ELF-1 (cell line): ENCODE measurements at places on chromosomes 1 and 21.

DNA sequence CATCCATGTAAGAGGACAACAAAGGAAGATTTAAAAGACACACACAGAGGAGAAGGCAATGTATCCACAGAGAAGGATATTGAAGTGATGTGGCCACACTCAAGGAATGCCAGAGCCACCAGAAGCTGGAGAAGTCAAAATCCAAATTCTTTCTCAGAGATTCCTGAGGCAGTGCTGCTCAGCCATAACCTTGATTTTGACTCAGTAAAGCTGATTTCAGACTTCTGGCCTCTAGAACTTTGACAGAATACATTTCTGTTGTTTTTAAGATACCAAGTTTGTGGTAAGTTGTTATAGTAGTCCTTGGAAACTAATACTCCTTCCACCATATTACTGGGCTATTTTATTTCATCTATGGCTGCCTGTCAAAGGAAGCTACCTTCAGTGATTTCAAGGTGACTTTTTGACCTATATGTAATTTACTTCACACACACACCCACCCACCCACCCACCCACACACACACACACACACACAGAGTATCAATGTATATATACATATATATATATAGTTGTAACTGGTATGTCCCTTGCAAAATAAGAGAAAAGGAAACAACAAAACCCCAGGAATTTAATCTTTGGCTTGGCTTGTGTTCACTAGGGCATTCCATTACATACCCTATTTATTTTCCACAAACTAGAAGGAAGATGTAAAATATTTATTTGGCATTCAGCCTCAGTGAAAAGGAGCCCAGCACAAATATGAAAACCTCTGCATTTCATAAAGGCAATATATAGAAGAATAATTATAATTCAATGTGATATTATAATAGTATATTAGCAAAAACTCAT, 142.1 kb upstream of the PTGFR start:
- DNase-seq: no peak

DNA sequence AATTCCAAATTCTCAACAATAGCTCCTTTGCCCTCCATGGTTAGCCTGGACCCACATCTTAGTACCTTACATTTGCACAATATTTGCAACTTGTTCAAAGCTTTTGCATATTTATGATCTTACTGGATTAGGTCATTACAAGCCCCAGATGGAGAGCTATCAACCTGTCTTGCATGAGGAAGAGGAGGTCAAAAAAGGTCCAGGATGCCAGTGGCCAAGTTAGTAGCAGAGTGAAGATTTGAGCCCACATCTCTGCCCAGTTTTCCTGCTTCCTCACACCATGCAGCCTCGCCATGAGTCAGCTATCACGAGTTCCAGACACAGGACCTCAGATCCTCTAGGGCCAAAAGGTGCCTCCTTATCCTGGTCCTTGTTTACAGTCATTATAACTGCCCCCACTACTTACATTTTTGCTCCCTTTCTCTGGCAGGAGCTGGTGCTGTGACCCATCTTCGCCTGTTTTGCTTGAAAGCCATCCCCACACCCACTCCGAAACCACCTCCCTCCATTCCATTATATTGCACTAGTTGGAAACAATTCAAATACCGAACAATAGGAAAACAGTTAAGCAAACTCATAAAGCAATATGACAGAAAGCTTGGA, 5.0 kb upstream of the AHCYL1 start:
- no peak for DNase-seq

- DNase-seq: no peak
Measured at GRCh38 chr1:223006917-223007648, 136.0 kb downstream of the TLR5 start.

DNA sequence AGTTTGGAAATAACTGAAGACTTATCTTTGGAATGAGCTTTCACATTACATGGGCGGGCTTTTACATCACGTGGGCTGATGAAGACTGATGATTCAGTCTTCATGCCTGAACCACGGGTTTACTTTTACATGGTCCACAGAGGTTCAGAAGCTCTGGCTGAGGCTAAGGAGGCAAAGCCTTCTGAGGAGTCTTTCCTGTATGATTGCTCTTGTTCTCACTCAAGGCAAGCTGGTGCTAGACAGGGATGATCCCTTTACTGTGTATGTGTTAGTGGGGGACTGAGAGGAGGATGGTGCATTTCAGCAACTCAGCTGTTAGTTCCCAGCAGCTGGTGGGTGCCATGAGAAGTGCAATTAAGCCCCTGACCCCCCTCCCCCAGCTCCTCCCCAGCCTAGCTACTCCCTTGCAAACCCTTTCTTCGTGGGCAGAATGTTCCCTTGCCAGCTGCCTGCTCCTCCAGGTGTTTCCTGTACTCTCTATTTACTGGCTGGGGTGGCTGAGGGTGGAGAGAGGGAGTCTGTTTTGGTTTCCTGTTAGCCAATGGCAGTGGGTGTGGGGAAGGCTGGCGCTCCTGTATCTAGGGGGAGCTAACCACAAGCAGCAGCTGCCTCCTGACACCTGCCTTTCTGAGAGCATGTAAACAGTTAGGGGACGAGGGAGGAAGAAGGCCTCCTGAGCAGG, 15.4 kb downstream of the BTG2 start:
- DNase-seq: peak; percentile 69

- no peak for DNase-seq
Measured at GRCh38 chr1:203135636-203136305, 8.2 kb downstream of the ADORA1 start.

- peak; percentile 66 for DNase-seq
Measured at GRCh38 chr1:31651089-31651420, 6.4 kb upstream of the PEF1 start.

- DNase-seq: no peak
Measured at GRCh38 chr1:88973520-88974137, 18.8 kb downstream of the KYAT3 start.

DNA sequence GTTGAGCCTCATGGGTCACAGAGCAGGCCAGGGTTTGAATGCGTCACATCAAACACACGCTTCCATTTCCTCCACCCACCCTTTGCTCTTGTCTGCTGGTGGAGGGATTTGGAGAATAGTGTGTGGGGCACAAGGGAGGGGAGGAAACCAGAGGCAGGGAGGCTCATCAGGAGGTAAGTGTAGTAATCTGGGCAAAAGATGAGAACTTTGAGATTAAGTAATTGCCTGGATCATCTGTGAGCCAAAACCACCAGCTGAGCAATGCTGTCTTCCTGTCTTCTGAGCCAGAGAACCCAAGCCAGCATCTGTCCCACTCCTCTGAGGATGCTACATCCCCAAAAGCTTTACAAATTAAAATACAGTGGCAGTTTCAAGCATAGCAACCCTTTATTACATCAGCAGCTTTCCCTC, 45.2 kb downstream of the C8B start:
- DNase-seq: no peak

DNA sequence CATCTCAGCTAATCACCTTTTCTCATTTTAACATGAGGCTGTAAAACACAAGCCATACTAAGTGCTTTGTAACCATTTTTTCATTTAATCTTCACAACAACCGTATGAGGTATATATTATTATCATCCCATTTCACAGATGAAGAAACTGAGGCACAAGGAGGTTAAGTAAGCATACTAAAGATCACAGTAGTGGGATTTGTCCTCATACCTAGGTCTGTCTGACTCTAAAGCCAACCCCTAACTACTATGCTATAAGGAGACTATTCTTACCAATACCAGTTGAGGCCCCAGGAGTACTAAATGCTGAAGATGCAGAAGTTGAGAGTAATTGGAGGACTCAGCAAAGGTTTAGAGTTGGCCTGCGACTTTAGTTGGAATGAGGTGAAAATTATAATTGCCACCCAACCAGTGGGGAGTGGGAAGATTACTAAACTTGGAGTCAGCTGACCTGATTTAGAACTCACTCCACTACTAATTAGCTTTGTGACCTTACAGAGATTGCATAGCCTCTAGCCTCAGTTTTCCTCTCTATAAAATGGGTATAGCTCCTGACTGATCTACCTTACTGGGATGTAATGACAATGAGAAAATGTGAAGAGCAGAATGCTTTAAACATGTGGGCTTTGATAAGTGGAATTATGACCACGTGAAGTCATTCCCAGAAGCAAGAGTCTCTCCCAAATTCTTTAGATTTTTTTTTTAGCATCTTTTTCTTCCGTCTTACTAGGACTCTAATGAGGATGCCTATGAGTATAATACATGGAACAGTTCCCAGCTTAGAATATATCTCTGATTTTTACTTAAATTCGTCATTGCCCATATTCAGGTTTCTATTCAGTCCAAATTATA, 85.8 kb upstream of the IPO9 start:
- DNase-seq: no peak

GRCh38 chr1:69203166-69203565, 364.6 kb upstream of the LRRC7 start:
- DNase-seq: no peak

- DNase-seq: peak; percentile 90
Measured at GRCh38 chr1:14598498-14599182, at the start of gene KAZN. Gene KAZN, plus strand, starts transcription at chr1:14598685.

- no peak for DNase-seq
Measured at GRCh38 chr1:31734582-31735107, 29.5 kb downstream of the ADGRB2 start.

- DNase-seq: no peak
Measured at GRCh38 chr1:118650107-118650807, 337.9 kb downstream of the TBX15 start.

GRCh38 chr1:205255941-205256780, 28.4 kb downstream of the TMCC2 start:
- peak; percentile 83 for DNase-seq

GRCh38 chr1:244712669-244713068, 59.7 kb downstream of the DESI2 start:
- DNase-seq: no peak

DNA sequence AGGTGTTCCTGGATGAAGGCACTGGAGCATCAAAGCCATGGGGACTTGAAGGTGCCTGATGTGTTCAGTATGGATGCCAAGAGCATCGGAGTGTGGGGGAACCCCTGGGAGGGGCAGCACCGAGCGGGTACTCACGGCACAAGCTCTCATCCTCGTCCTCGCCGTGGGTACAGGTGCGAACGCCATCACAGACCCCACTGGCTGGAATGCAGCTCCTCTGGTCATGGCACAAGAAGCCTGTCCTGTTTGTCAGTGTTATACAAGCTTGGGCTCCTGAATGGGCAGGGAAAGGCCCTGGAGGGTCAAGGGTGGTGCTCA, 6.0 kb downstream of the LDLRAD1 start:
- no peak for DNase-seq

DNA sequence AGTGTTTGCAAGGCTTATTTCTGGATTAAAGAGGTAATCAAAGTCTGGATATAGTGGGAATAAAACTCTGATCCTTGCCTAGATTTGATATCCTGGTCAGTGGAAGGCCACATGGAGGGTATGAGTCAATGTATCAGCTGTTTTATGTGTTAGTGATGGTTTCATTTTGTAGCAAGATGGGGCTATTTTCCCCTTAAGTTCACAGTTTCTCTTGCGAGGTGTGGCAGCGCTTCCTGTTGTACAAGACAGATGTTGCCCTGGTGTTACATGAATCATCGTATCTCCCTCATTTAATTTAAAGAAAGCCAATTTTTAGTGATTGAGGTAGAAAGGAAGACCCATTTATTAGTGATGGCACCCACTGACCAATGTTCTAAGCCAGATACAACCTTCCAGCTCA, 220.2 kb downstream of the DUSP10 start:
- no peak for DNase-seq

DNA sequence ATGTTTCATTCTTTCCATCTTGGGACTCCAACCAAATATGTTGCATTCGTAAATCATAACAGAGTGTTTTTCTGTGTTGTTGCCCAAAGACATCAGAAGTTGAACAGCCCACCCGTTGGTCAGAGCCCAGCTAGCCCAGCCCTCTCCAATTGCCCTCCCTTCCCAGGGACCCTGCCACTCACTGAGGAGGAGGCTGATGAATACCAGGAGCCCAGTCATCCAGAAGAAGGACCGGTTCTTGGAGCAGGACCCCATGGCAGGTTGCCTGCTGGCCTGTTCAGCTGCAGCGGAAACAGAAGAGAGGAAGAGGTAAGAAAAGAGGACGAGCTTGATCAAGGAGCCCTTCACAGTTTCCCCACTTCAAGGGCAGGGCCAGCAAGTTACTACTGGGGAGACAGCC, 172.2 kb upstream of the ETV3 start:
- peak; percentile 32 for DNase-seq

DNA sequence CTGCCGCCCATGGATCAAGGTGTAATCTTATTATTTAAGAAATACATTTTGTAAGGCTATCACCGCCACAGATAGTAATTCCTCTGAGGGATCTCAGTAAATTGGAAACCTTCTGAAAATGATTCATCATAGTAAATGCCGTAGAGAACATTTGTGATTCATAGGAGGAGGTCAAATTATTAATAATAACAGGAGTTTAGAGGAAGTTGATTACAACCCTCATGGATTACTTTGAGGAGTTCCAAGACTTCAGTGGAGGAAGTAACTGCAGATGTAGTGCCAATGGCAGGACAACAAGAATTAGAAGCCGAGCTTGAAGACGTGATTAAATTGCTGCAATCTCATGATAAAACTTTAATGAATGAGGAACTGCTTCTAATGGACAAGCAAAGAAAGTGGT, 280.1 kb downstream of the PTPRC start:
- DNase-seq: no peak

GRCh38 chr1:106613861-106614260, 442.6 kb upstream of the PRMT6 start:
- DNase-seq: no peak

- no peak for DNase-seq
Measured at GRCh38 chr1:22104094-22104493, 38.8 kb downstream of the WNT4 start.

GRCh38 chr1:43143441-43143888, 28.6 kb downstream of the EBNA1BP2 start:
- DNase-seq: peak; percentile 52

- DNase-seq: no peak
Measured at GRCh38 chr1:109814993-109815786, 51.5 kb upstream of the EPS8L3 start.

GRCh38 chr21:37848721-37849490, 67.4 kb downstream of the KCNJ6 start:
- no peak for DNase-seq

DNA sequence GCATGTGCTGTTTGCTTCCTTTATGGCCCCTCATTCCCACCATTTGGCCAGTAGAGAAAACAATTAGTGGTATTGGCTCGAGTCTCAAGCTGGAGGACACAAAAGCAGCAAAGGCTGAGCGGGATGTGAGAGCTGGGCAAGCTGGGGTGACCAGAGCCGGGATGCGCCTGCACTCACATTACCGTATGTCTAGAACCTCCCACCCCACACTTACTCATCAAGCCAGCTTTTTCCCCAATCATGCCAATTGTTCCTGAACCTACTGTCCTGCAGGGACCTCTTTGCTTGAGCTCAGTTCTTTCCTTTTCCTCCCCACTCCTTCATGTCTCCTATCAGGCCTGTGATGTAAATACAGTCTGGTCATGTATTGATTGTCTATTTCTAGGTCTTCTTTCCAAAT, 45.9 kb downstream of the KIRREL1 start:
- no peak for DNase-seq

DNA sequence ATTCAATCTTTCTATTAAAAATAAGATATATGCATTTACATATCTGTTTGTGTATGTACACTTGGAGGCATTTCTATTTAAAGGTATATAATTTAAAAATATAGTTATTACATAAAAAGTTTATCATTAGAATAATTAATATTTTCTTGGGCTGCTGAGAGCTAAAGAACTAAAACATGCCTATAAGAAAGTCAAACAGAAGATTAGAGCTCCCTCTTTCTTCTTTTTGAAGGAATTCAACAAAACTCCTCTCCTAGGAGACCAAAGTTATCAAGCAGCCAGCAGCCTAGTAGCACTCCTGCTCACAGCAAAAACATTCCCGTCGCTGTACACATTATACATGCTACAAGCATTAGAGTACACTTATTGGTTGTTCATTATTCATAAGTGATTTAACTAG, 216.4 kb downstream of the VAV3 start:
- no peak for DNase-seq

- no peak for DNase-seq
Measured at GRCh38 chr1:26274801-26275425, 5.0 kb upstream of the SH3BGRL3 start.

GRCh38 chr1:37128091-37128490, 93.8 kb upstream of the GRIK3 start:
- no peak for DNase-seq
